ENCODE measurements at places on chromosomes 16 and 17.

GRCh38 chr17:39529455-39529854 is 68.2 kb downstream of the CDK12 start:
- DNase-seq, result no peak

DNA sequence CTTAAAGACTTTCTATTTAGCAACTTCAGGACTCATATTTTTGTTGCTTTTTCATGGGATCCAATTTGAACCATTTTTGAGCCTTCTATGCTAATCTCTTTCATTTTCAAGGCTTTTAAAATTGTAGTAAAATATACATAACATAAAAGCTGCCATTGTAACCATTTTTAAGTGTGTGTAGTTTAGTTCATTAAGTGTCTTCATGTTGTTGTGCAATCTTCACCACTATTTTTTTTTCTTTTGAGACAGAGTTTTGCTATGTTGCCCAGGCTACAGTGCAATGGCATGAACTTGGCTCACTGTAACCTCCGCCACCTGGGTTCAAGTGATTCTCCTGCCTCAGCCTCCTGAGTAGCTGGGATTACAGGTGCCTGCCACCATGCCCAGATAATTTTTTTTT is 451.6 kb downstream of the TMEM114 start:
- DNase-seq, result no peak

- DNase-seq, result no peak
These were observed 10.5 kb upstream of the NKD1 start for GRCh38 chr16:50537533-50538290.

DNA sequence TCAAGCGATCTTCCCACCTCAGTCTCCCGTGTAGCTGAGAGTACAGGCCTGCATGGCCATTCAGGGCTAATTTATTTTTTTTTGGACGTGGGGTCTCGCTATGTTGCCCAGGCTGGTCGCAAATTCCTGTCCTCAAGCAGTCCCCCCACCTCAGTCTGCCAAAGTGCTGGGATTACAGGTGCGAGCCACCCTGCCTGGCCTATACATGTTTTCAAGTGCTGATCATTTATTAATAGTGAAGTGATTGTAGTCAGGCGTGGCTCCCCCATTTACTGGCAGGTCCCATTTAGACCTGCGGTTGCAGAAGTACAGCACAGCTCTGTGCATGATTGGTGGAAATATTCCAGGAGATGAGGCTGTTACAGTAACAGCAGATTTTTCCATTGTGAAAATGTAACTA is 8.4 kb downstream of the FOXK2 start:
- DNase-seq, result no peak

GRCh38 chr17:35748341-35748841 is 4.6 kb downstream of the GAS2L2 start:
- DNase-seq, result no peak

DNA sequence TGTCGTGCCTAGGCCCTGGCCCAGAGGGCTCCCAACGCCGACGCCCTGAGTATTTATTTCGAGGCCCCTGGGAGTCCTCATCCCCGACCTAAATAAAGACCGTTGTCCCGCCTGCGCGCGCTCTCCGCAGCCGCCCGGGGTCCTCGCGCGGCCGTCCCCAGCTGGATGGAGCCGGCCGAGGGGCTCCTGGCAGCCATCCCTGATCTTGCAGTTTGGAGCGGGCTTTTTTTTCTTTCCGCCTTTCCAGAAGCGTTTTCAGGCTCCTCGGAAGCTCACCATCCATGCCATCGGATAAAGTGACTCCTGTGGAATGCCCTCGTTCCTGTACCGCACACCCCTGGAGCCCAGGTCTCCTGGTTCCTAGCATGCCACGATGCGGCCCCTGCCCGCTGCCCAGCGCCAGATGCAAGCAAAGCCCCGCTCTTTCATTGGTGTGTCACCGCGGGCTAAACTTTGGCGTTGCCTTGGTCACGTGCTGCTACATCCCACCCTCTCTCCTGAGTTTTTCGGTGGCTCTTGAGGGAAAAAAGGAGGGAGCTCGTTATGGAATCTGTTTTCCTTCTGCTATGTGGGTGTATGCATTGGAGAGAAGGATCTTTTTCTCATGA is 716 bp downstream of the TMEM94 start:
- no peak for DNase-seq

All from smooth muscle cell of the brain vasculature (primary cell).